Tibial nerve (tissue), 4 donors: ENCODE measurements at places on chromosomes 7 and 10. TPM values are rescaled to one million over a fixed set of nuclear protein-coding genes. Genes with fewer than 3 reads are reported as not detected.

Gene FEZF1
- not detected for total RNA-seq

GRCh38 chr7:36986948-36987724, 262.8 kb upstream of the AOAH start:
- no peak overlapping the region for H3K27ac ChIP-seq
- H3K4me3 ChIP-seq = no peak overlapping the region
- DNase-seq = peak; percentile 46
- no peaks in the 10 kb centered on the region for H3K27me3 ChIP-seq
- peaks cover 41% of the 10 kb centered on the region for H3K4me1 ChIP-seq

- H3K4me3 ChIP-seq = no peak overlapping the region
- DNase-seq = no peak
- no peaks in the 10 kb centered on the region for H3K27me3 ChIP-seq
- H3K36me3 ChIP-seq = no peaks in the 10 kb centered on the region
- H3K27ac ChIP-seq = no peak overlapping the region
- H3K4me1 ChIP-seq = peaks cover 4% of the 10 kb centered on the region
Observed at GRCh38 chr10:3427347-3427746, 254.8 kb upstream of the PITRM1 start.

Gene RNF148
- 0.87 TPM for total RNA-seq

GRCh38 chr10:21972584-21972983, 30.9 kb downstream of the DNAJC1 start:
- H3K36me3 ChIP-seq = no peaks in the 10 kb centered on the region
- no peak overlapping the region for H3K4me3 ChIP-seq
- DNase-seq = no peak
- H3K27ac ChIP-seq = no peak overlapping the region

Gene TCAF2
- 3.9 TPM for total RNA-seq

DNA sequence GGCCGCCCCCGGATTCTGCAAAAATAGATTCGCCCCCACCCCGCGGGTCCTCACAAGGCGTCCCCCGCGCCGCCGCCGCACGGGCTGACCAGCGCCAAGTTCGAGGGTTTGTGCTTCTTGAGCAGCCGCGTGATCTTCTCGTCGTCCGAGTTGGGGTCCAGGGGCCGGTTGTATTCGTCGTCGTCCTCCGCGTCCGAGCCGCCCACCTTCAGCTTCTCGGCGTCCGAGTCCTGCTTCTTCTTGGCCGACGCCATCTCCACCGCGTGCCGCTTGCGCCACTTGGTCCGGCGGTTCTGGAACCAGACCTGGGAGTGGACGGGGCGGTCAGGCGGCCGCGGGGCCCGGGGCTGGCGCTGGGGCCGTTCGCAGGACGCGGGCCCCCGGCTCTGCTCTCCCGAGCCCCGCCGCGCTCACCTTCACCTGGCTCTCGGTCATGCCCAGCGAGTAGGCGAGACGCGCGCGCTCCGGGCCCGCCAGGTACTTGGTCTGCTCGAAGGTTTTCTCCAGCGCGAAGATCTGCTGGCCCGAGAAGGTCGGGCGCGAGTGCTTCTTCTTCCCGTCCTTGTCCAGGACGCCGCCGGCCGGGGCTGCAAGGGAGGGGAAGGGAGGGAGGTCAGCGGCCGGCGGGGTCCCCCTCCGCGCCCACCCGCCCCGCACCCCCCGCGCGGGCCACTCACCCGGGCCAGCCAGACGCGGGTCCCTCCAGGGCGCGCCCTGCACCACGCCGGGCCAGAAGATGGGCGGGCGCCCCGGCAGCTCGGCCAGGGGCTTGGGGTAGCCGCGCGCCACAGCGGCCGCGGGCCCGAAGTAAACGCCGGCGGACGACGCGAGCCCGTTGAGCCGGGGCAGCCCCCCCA, 853 bp downstream of the NKX6-2 start:
- peaks cover 22% of the 10 kb centered on the region for H3K4me1 ChIP-seq
- DNase-seq = no peak
- no peak overlapping the region for H3K27ac ChIP-seq
- peaks cover 6% of the 10 kb centered on the region for H3K27me3 ChIP-seq
- no peak overlapping the region for H3K4me3 ChIP-seq

Gene TMEM176B
- 55.7 TPM for total RNA-seq

GRCh38 chr7:63931985-63932577, 66.6 kb upstream of the ZNF722 start:
- H3K4me1 ChIP-seq = no peaks in the 10 kb centered on the region
- H3K27me3 ChIP-seq = no peaks in the 10 kb centered on the region
- DNase-seq = no peak

DNA sequence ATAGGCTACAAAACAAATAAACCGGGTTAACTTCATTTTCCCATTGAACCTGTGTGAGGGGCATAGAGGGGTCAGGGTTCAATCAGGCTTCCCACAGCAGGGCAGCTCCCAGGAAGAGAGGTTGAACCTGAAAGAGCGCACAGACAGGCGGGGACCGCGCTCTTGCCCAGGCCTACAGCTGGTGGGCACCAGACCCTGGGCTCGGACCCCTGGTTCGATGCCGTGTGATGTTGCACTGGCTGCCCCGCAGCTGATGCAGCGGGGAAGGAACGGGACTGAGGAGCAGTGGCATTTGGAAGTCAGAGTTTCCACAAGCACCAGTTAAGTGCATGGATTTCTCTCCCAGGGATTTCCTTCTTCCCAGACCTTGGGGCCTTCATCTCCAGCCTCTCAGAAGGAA, 72.6 kb upstream of the INSIG1 start:
- H3K4me1 ChIP-seq = no peaks in the 10 kb centered on the region
- H3K36me3 ChIP-seq = no peaks in the 10 kb centered on the region
- DNase-seq = no peak
- no peak overlapping the region for H3K4me3 ChIP-seq

Gene CALHM1
- total RNA-seq = not detected

GRCh38 chr7:54728411-54728810, 30.6 kb downstream of the SEC61G start:
- no peak overlapping the region for H3K27ac ChIP-seq
- H3K27me3 ChIP-seq = no peaks in the 10 kb centered on the region
- H3K4me3 ChIP-seq = no peak overlapping the region
- H3K4me1 ChIP-seq = no peaks in the 10 kb centered on the region
- DNase-seq = no peak

Gene FAM25C
- total RNA-seq = not detected
